ENCODE measurements at places on chromosomes 5 and 9. TPM values are rescaled to one million over a fixed set of nuclear protein-coding genes. Genes with fewer than 3 reads are reported as not detected.
A peak's percentile ranks its signal among the peaks of the same experiment; 100 is the strongest.

DNA sequence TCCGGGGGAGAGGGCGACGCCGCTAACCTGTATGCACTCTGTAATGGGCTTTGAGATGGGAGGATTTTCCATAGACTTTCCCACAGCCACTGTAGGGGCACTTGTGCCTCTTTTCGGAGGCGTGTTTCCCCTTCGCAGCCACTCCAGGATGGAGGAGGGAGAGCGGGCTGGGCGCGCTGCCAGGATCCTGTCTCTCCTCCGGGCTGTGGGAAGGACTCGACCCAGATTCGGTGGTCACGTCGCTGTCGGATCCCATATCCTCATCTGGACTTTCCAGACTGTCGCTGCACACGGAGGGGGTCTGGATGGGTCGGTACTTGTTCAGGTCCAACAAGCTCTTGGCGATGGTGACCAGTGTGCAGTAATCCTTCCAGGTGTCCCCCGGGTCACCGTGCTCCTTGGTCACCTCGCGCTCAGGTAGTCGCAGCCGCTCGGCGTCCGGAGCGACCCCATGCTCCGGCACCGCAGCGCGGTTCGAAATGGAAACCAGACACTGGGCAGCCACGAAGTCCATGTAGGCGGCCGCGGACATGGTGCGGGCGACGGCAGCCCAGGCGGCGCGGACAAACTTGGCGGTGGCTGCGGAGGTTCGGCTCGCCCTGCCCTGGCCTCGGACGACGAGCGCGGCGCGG, 1.5 kb downstream of the KLF9 start:
- DNase-seq = peak; percentile 93

- DNase-seq = no peak
Measured at GRCh38 chr5:61290791-61291210, 41.3 kb upstream of the ZSWIM6 start.

INSL6 gene
- total RNA-seq = not detected

TSSK1B gene
- total RNA-seq = 0.08 TPM

GALNT12 gene
- total RNA-seq = 0.38 TPM
